ENCODE measurements at places on chromosomes 7 and 10.

GRCh38 chr7:47685712-47686376 lies 103.9 kb upstream of the TNS3 start:
- no peak for DNase-seq

GRCh38 chr10:13795653-13796555 lies 209.1 kb downstream of the PRPF18 start:
- DNase-seq: no peak

- no peak for DNase-seq
Measured at GRCh38 chr7:65475734-65476319, 102.2 kb downstream of the ZNF92 start.

- DNase-seq: no peak
Measured at GRCh38 chr7:18317941-18318340, 177.6 kb upstream of the HDAC9 start.

DNA sequence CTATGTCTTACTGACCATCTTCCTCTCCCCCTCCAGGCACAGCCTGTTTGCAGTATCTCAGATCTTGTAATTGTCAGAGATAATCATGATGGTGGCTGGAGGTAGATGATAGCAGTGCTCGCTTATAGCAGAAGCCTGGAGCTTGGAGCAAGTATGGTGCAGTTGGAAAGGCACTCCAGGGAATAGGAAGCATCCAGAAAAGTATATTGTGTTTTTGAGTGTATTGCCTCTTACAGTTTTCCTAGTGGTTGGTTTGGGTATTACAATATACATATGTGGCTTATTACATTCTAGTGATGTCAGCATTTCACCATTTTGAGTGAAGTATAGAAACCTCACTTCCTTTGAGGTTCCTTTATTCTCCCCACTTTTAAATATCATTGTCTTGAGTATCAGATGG lies 101.5 kb downstream of the STK31 start:
- no peak for DNase-seq

- DNase-seq: no peak
Measured at GRCh38 chr7:91310830-91311460, 46.7 kb downstream of the FZD1 start.

- DNase-seq: no peak
Measured at GRCh38 chr10:123404357-123404756, 250.2 kb downstream of the BUB3 start.

DNA sequence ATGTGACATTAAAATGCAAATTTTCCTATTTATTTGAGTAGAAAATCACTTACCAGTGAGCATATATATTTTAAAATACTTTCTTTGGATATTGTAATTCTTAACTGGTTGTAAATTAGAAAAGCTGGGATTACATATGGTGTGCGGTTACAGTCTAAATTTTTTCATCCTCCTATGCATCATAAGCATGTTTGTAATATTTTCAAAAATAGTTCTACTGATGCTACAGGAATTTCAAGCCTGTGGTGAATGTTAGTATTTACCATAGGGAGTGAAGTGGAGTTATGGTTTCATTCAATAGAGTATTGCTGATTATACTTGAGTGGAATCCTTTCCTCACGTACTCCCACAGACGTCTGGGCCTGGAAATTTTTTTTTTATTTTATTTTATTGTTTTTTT lies 34.6 kb upstream of the ST7 start:
- DNase-seq: no peak

DNA sequence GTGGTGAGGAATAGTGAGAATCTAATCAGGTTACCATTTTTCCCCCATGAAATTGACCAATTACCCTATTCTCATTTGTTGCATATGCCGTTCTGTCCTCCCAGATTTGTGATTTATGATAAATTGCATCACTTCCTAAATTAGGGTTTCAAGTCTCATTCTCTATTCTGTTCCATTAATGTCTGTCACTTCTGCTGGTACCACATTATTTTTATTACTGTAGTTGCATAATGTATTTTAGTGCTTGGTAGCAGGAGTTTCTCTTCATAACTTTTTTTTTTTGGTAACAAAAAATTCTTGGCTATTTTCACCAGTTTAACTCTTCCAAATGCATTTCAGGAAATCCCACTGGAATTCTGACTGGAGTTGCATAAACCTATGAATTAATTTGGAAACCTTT lies 44.0 kb upstream of the FAM133B start:
- no peak for DNase-seq

GRCh38 chr7:127419196-127419595 lies 26.7 kb upstream of the ZNF800 start:
- DNase-seq: no peak

GRCh38 chr7:118153551-118154177 lies 30.3 kb upstream of the LSM8 start:
- no peak for DNase-seq

DNA sequence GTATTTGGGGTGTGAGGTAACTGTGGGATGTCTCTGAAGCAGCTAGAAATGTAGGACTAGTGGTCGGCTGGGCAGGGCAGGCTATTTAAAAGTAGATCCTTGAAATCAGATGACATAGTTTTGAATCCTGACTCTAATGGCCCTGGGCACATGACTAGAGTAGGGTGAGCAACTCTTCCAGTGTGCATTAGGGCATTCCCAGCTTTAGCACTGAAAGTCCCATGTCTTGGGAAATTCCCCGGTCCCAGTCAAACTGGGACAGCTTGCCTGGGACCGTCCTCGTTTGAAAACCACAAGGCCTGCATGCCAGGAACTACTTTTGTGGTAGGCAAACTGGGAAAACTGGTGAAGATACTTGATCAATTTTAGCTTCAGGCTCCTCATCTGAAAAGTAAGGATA lies 255.3 kb downstream of the PTEN start:
- DNase-seq: no peak

GRCh38 chr10:75432176-75432575 lies 752 bp downstream of the LRMDA start:
- DNase-seq: no peak

- DNase-seq: peak; percentile 30
Measured at GRCh38 chr7:2151237-2151636, 81.5 kb downstream of the MAD1L1 start.

DNA sequence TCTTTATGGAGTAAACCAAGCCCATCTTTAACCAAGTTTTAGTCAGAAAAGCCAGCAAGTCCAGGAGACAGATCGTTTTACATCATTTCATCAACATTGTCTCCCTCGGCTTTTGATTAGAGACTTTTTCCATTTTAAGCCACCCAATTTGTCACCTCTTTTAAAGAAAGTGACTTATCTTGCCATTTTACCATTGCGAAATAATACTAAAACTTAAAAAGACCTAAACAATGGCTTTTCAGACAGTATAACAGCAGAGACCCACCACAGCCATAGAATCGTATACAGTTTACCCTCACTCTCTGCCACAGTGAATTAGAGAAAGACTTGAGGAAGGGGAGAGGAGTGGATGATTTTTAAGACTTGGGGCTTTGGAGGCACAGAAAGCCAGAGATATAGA lies 359.7 kb upstream of the C7orf33 start:
- no peak for DNase-seq

DNA sequence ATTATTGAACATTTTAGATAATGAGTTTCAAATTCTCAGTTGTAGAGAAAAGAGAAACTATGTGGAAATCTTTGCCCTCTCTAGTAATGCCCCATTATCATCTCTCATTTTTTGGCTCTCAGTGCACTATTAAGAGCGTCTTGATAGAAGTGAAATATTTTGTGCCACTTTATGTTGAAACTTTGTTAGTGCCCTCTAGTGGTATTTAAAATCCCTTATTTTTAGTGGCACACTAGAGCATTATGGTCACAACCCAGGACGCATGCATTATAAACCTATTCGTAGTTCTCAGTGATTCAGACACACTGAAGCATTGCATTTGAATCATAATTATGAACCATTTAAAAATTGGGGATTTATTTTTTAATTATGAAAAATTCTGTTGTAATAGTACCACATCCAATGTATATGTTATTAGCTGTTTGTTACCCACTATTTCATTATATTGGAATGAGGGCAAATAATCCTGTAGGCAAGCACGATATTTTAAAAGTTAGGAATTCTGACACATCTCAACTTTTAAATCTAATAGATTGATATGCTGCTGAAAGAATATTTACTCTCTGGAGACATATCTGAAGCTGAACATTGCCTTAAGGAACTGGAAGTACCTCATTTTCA lies 21.9 kb downstream of the PDCD4 start:
- no peak for DNase-seq

DNA sequence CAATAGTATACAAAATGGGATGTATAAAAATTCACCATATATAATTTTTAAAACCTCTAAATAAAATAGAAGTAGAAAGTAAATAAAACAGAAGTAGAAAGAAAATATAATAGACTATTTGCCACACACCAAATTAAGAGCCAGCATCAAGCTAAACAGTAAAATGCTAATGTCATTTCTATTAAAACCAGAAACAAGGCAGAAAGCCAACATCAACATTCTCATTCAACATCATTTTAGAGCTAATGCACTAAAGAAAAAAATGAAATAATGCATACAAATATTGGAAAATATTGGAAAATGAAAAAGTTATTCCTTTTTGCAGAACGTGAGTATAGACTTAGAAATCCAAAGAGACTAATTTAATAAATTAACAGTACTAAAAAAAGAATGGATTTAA lies 23.4 kb upstream of the RELN start:
- DNase-seq: no peak

- no peak for DNase-seq
Measured at GRCh38 chr10:62456611-62457101, 82.5 kb downstream of the ZNF365 start.

DNA sequence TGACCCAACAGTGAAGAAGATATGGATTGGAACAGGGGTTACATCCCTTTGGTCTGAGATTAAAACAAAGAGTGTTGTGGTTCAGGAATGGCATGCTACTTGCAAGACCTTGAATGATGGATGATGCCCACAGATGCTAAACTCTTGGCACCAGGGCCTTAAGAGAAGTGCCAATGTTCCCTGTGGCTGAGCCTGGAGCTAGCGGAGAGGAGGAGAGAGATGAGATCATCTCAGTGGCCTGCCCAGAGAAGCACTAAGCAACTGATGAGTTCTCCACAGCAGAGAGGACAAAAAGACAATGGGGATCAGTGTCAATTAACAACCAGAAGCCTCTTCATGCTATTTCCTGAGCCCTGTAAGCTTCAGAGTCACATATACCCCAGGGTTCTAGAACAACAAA lies 97.8 kb downstream of the ELAPOR2 start:
- DNase-seq: no peak

DNA sequence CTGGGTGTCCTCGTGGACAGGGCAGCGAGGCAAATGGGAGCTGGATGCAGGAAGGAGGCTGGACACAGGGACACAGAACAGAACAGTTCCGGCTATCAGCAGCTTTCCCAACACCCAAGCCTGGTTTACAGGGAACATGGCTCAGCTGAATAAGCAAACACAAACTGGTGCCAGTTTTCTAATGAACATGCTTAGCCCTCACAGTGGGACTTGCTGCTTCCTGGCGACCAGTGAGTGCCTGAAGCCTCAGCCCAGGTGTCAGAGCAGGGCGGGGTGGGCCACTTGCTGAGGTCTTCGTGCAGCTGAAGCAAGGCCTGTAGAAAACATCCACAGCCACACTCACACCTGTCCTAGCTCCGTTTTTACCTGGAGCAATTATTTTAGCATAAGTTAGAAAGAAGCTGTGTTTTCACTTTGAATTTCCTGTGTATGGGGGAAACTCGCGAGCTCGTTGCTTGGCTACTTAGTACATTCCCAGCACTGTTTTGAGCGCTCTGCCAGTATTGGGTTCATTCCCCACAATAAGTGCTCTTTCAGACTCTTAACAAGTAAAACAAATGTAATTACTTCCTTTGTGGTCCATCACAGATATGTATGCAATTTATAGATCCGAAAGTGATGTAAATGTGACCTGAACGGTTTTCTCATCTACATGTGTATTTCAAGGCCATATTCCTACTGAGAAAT lies 261.2 kb upstream of the SHH start:
- no peak for DNase-seq

GRCh38 chr7:140517546-140518369 lies 38.5 kb upstream of the MKRN1 start:
- peak; percentile 86 for DNase-seq

GRCh38 chr7:151891753-151892152 lies 14.8 kb upstream of the PRKAG2 start:
- DNase-seq: no peak

GRCh38 chr10:63169624-63170023 lies 36.5 kb downstream of the NRBF2 start:
- no peak for DNase-seq

GRCh38 chr10:91296471-91296870 lies 76.0 kb downstream of the PCGF5 start:
- DNase-seq: no peak

DNA sequence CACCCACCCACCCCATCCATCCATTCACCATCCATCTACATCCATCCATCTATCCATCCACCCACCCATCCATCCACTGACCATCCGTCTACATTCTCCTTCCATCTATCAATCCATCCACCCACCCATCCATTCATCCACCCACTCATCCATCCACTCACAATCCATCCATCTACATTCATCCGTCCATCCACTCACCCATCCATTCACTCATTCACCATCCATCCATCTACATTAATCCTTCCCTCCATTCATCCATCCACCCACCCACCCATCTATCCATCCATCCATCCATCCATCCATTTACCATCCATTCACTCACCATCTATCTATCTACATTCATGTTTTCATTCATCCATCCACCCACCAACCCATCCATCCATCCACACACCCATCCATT lies 292.5 kb downstream of the ADARB2 start:
- no peak for DNase-seq

DNA sequence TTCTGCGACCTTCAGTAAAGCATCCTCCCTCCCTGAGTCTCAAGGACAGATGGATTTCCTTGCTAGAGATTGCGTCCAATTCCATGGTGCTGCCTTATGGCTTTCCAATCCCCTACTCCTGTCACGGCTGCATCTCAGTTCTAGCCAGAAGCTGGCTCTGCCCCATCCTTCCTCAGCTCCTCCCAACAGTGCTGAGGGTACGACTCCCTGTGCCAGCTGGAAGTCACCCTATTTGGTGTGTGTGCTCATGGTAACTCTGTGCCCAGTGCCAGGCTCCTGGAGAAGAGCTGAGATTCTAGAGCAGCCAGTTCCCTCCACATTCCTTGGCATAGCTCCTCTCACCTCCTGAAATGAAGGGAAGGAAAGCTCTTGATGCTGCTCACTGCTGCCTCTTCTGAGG lies 185.0 kb upstream of the PODXL start:
- DNase-seq: no peak

- no peak for DNase-seq
Measured at GRCh38 chr10:50575477-50576244, 48.1 kb downstream of the SGMS1 start.

DNA sequence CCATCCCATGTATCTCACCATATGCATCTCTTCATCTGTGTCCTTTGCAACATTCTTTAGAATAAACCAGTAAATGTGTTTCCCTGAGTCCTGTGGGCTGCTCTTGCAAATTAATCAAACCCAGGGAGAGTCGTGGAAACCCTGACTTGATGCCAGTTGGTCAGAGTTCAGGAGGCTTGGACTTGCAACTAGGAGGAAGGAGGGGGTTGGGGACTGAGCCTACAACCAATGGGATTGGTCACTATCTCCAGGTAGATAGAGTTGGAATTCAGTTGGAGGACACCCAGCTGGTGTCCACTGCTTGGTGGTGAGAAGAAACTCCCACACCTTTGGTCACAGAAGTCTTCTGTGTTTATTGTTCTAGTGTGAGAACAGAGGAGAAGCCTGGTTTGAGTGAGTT lies 38.3 kb upstream of the PRKCQ start:
- no peak for DNase-seq

GRCh38 chr10:131858583-131859340 lies 42.0 kb upstream of the PPP2R2D start:
- DNase-seq: no peak

All from dorsolateral prefrontal cortex (tissue), 122 donors.